Stimulated activated CD4-positive, alpha-beta T cell treated with anti-CD3 and anti-CD28 coated beads, Interleukin-1b, Interleukin-23, amount 100 ng/mL, for 4 hours (primary cell): ENCODE measurements at places on chromosomes 1 and 21.

DNA sequence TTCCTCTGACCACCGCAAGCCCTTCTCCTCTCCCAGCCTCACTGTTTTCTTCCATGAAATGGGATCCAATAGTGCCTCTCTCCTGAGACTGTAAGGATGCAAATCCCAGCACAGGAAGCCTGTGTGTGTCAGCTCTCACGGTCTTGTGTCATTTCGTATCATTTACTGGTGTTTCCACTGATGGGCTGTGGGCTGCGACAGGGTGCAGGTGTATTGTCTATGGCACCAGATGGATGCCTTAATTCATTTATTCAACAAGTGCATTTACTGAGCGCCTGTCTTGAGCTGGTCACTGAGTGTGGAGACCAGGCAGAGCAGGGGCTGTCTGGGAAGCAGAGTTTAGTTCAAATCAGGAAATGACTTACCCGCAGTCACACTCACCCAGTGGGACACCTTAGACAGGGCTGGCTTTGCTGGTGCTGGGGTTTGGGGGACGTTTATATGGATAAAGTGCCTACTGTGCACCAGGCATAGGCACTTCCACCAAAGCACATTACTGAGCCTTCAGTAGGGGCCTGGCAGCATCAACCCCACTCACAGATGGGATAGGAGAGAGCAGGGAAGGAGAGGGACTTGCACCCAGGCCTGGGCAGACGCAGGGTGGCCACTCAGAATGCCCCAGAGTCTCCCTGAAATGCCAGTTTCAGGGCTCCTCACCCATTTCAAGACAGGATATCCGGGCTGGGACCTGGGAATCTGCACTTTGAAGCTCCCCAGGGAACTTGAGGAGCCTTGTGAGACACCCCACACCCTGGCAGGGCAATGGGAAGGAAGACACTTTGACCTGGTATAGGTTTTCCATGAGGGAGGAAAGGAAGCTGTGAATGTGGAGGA, 398.9 kb downstream of the MATN1 start:
- no peak for DNase-seq

GRCh38 chr1:205593532-205593931, 38.3 kb downstream of the ELK4 start:
- DNase-seq, result no peak

- DNase-seq, result no peak
These were observed 35.4 kb upstream of the FOXO6 start for GRCh38 chr1:41325801-41326200.

- DNase-seq, result no peak
These were observed 65.9 kb upstream of the TIAM1 start for GRCh38 chr21:31409831-31410487.

GRCh38 chr1:244709076-244709475, 56.1 kb downstream of the DESI2 start:
- no peak for DNase-seq

DNA sequence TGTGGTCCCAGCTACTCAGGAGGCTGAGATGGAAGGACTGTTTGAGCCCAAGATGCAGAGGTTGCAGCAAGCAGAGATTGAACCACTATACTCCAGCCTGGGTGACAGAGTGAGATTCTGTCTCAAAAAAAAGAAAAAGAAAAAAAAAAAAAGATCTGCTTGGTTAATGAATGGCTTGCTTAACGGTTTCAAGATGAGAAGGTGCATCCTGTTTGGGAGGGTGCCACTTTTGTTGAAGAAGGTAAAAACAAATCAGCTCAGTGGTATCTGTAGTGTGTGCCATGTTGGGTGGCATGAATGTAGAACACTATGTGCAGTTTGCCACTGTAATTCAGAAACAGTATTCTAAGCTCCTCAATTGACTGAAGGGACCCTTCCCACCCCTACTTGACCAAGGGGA, 94.9 kb upstream of the ETV3 start:
- DNase-seq, result no peak

GRCh38 chr1:101276818-101277217, 40.0 kb downstream of the S1PR1 start:
- DNase-seq, result no peak

- DNase-seq, result no peak
These were observed 14.9 kb downstream of the FAAH start for GRCh38 chr1:46409063-46409372.

DNA sequence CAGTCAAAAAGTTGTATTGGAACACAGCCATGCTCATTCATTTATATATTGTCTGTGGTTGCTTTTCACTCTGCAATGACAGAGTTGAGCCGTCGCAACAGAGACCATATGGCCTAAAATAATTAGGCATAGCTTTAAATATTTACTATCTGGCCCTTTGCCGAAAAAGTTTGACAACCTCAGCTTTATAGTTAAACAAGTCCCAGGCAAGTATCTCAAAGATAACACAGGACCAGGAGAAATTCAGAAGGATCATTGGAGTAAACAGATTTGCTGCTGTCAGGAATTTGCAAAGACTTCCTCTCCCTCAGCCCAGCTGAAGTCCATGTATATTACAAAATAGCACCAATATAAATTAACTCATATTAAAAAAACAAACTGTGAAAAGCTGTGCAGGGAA, 34.4 kb downstream of the NID1 start:
- no peak for DNase-seq

DNA sequence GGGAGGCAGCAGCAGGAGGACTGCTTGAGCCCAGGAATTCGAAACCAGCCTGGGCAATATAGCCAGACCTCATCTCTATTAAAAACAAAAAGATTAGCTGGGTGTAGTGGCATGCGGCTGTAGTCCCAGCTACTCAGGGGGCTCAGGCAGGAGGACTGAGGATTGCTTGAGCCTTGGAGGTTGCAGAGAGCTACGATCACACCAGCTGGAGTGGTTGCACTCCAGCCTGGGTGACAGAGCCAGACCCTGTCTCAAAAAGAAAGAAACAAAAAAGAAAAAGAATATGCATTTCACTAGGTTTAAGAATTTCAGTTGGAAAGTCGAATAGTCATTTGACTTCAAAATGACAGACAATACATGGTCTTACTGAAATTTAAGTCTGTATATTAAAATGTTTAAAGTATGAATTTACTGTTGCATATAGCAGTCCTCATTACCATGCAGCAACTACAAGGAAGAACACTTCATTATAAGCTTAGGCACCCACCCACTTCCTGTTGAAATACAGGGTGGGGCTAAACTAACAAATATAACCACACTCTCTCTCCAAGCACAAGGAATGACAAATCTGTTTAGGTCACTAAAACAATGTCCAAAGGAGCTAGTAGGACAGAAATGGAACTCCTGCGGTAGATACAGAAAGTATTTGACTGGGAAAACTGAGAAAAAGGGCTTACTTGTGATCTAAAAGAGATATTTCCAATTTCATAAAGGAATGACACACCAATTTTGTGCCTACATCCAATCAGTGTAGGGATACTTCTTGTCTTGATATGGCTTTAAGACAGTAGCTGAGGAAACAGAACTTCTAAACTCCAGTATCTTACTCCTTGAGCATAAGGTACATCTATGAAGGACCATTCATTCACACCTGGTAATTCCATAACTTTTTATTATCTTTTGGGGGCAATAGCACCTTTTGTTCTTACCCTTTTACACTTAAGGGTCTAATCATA, 44.1 kb downstream of the GPR3 start:
- DNase-seq, result no peak

GRCh38 chr21:37829447-37829846, 86.8 kb downstream of the KCNJ6 start:
- no peak for DNase-seq

DNA sequence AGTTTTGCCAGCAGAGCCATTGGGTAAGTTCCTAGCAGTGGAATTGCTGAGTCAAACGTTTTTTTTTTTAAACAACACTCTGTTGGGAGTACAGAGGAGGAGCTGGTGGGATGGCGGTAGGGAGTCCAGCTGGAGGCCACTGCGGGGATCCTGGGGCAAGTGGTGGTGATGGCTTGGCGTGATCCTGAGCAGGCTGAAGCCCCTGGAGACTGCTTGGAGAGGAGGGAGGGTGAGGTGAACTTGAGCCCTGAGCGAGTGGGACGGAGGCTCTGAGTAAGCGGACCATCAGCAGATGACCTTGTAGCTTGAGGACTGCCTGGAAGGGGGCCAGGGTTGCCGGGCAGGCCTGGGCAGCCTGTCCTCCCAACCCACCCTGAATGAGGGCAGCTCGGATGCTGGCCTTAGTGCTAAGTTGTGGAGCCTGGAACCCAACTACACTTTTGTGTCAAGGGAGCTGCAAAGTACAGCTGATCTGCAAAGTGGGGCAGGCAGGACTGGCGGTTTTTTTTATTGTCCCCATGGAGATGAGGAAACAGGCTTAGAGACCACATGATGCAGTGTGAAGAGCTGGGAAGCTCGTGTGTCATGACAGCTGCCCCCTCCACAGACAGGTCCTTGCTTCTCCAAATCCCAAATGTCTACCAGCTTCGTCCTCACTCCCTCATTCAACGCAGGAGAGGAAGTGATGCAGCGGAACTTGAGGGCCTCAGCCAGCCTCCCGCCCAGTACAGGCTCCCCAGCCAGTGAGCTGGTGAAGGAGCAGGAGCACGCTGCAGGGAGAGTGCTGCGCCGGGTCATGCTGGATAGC, 20.2 kb downstream of the MRPL37 start:
- no peak for DNase-seq

GRCh38 chr1:181661569-181661968, 178.3 kb downstream of the CACNA1E start:
- no peak for DNase-seq

- no peak for DNase-seq
These were observed 95.2 kb downstream of the ZP4 start for GRCh38 chr1:237795558-237795957.

GRCh38 chr21:46482225-46482845, 23.6 kb downstream of the DIP2A start:
- no peak for DNase-seq

DNA sequence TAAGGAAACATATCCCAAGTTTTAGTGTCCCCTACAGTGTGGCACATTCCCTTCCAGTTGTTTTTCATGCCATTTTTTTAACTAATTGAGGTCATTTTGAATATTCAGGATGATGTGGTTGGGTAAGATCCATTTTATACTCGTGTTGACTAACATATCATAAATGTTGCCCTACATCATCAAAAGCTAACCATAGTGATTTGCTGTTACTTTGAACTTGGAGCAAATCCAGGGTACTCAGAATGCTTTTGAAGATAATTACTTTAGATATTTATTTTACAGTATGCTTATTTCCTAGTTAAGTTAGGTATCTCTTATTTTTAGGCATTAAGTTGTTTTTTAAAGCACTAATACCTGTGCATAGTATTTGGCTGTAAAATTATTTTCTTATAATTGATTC, 57.8 kb downstream of the DYRK1A start:
- DNase-seq, result no peak
